ENCODE measurements at places on chromosomes 7 and 10.

DNA sequence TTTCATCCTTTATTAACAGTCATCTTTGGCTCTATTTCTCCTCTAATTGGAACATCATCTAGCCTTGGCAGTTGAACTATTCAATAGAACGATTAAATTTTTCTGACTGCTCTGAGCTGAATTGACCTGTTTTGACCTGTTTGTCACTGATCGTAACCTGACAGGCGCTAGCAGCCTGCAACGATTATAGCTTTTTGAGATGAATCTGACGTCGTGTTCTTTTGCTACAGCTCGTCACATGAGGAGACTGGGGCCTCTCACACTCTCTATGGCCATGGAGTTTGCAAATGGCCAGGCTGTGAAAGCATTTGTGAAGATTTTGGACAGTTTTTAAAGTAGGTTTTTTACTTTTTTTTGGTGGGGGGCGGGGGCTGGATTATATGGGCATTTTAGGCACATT lies 229.8 kb downstream of the FOXP2 start:
- DNase-seq: no peak

- no peak for DNase-seq
These were observed 38.6 kb downstream of the SFTPD start for GRCh38 chr10:79910344-79910743.

GRCh38 chr7:151572136-151572535 lies 52.4 kb upstream of the RHEB start:
- peak; percentile 65 for DNase-seq

GRCh38 chr7:133742709-133743538 lies 384.2 kb upstream of the LRGUK start:
- peak; percentile 55 for DNase-seq

Measured in fibroblast of skin of scalp (primary cell).